ENCODE measurements at places on chromosomes 2 and 18.

GRCh38 chr2:20091305-20091991 is 40.0 kb upstream of the LAPTM4A start:
- DNase-seq: no peak

- no peak for DNase-seq
These were observed 118.7 kb upstream of the MSTN start for GRCh38 chr2:190181123-190181669.

DNA sequence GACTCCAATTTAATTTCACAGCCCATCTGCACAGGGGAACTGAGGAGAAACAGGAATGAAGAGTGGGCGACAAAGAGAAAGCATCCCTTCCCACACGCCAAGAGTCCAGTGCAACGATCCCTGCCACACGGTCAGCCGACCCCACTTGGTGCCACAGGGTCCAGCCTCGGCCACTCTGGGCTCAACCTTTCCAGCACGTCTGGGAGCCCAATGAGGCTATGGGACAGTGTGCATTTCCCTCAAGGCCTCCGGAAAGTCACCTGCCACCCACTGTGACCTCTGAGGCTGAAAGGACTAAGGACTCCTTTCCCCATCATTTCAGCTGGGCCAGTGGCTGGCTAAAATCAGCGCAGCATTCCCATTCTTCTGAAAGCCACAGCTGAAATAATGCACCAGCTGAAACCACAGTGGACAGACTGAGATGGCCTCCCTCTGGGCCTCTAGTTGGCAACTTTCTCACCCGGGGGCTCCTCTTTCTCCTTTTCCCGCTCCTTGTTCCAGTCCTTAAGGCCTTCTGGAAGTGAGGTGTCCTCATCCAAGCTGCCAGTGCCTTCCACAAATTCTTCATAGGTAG is 21.2 kb downstream of the TUBB6 start:
- DNase-seq: no peak

DNA sequence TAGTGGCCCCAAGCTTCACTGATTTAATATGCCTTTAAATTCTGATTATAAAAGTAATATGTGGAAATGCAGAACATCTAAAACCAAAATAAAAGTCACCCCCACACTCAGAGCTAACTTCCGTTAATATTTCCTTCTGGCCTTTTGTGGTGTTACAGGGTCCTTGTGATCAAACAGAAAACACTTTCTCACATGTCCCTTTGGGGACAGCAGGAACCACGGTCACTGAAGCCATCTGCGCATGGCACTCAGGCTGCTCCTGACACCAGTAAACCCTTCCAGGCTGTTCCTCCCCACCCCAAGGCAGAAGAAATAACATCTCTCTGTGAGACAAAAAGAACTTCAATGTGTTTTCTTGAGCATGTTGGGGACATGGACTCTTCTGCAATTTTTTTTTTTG is 25.1 kb upstream of the GPR17 start:
- DNase-seq: no peak

GRCh38 chr2:127626175-127626574 is 19.8 kb upstream of the GPR17 start:
- DNase-seq: no peak

GRCh38 chr2:16247326-16248122 is 307.2 kb downstream of the MYCN start:
- DNase-seq: no peak

GRCh38 chr18:41543815-41544214 is 411.2 kb upstream of the PIK3C3 start:
- no peak for DNase-seq

DNA sequence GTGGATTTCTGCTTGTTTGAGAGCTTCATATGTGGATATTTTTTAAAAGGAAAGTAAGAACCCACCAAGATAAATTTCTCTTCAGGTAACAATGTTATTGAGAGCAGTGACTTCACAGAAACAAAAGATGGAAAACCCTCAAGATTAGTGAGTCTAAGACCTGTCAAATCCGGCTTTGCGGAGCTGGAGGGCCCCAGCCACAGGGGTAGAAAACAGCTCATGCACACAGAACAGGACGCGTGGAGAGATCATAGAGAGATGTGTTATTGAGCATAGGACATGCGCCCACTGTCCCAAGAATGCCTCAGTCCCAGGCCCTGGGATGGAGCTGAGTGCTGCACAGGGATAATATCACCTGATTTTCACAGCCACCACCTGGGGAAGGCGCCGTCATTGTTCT is 21.3 kb downstream of the EDAR start:
- no peak for DNase-seq

DNA sequence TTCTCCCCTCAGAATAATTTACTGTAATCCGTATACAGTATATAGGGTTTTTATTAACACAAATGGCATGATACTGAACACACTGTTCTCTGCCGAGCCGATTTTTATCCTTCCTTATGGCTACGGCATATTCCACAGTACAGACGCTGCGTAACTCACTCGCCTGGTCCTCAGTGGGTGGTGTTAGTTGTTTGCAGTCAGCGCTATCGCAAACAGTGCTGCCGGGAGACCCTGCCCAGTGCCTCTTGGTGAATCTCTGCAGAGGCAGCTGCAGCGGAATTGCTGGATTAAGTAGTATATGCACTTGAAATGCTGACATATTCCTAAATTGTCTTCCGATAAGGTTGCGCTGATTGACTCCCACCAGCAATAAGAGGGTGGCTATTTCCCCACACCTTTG is 73.9 kb downstream of the MARCO start:
- DNase-seq: no peak

DNA sequence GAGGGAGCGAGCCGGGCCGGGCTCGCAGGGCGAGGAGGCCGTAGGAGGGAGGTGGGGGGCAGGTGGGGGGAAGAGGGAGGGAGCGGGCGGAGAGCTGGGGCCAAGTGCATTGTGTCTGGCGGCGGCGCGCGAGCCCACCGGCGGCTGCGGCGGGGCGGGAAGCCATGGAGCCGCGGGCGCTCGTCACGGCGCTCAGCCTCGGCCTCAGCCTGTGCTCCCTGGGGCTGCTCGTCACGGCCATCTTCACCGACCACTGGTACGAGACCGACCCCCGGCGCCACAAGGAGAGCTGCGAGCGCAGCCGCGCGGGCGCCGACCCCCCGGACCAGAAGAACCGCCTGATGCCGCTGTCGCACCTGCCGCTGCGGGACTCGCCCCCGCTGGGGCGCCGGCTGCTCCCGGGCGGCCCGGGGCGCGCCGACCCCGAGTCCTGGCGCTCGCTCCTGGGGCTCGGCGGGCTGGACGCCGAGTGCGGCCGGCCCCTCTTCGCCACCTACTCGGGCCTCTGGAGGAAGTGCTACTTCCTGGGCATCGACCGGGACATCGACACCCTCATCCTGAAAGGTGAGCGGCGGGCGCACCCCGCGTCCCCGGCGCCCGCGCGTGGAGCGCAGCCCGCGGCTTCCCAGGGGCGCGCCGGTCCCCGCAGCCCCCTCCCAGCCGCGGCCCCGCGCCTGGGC is at the start of gene TMEM178A:
TSS of gene TMEM178A (plus strand) at position 107 of the 680 bp plus-strand sequence. CDS start at position 165, 58 bp downstream.
- DNase-seq: no peak

GRCh38 chr2:113114996-113115395 is 12.4 kb upstream of the IL1RN start:
- DNase-seq: no peak

DNA sequence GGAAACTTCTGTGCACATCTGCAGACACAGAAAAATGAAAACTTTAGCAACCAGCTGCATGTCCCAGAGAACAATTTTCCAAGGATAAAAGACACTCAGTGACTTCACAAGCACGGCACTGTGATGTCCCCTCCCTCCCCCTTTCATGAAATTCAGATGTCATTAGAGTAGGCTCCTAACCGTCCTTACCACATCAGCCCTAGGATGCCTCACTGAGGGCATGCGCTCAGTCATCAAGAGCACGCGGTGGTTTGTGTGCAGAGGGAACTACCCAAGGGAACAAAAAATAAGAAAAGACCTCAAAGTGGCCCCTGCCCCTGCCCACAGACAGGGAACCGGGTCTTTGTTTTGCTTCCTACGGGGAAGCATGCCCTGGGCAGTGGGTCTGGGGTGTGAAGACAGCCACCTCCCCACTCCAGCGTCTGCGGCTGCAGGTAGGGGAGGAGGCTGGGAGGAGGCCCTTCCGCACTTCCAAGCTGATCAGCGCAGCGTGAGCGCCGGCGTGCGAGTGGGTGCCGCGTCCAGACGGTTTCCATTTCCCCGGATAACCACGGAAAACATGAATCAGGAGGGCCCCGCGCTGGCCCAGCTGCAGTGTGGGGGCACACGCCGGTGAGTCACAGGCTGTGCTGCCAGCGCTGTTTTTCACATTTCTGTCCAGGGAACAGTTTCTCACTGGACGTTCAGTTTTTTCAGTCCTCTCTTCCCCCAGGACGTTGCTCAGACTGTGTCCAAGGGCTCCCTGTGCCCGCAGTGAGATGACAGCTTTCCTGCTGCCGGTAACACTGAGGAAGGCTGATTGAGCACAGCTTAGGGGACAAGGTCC is 70.6 kb downstream of the COPS8 start:
- no peak for DNase-seq

- DNase-seq: no peak
These were observed 43.9 kb downstream of the MARCHF4 start for GRCh38 chr2:216328347-216328746.

- peak; percentile 6 for DNase-seq
These were observed 340.0 kb upstream of the MEX3C start for GRCh38 chr18:51537487-51537886.

DNA sequence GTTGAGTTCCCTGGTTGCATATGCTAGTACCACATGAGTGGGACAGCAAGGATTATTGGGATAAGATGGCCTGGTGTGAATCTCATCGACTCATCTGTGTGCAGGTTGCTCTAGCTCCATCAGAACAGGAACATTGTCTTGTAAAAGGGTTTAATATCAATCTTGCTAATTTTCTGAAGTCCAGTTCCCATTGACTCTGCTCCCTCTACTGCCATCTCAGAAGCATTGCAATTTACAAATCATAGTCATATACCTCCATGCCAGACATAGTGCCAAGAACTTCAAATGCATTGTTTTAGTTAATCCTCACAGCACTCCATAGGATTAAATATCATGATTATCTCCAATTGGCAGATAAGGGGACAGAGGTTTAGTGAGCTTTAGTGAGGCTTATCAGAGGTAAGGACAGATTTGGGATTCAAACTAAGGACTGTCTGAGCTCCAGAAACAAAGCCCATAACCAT is 4.8 kb upstream of the STAT4 start:
- no peak for DNase-seq

- no peak for DNase-seq
These were observed 195.8 kb downstream of the ZRANB3 start for GRCh38 chr2:135335256-135335655.

DNA sequence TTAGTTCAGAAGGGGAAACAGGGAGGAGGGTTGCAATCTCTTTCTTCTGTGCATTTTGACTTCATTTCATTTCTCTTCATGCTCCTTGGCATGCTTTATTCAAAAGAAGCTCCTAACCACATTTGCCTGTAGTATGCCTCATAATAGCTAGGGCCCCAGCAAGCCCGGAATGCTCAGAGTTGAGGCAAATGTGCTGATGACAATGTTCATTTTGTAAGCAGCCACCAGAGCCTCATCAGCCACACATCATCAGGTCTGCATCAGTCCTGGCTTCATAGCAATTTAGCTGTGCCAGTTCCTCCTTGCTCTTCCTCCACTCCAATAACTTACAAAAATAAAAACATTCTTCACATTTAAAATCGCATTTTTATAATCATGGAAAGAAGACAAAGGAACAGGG is 65.4 kb upstream of the MMADHC start:
- no peak for DNase-seq

DNA sequence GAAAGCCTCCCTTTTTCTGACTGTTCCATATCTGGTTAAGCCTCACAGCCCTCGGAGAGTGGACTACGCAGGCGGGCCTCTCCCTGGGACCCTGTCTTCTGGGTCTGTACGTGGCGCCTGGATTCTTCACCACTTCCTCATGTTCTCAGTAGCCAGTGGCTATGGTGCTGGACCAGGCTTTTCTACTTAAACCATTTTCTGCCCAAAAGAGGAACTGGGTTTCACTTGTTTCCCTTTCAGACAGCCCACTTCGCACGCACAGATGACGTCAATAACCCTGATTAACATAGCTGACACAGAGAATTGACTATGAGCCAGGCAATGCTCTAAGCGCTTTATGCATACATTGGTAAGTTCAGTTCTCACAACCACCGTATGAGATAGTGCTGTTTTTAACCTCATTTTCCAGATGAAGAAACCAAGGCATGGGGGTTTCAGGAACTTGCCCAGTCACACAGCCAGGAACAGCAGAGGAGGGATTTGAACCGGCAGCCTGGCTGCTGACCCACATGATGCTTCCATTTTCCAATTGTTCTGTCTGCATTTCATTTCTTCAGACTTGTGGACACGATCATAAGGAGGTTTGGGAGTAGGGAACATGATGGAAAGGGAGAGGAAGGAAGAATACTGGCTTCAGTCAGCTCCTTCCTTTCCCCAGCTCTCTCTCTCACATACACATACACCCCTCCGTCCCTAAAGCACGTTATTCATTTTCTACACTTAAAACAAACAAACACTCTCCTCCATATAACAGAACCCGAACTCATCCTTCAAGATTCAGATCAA is 41.7 kb downstream of the MYOM1 start:
- peak; percentile 54 for DNase-seq

GRCh38 chr2:9539531-9539930 is 16.1 kb downstream of the ADAM17 start:
- no peak for DNase-seq

GRCh38 chr2:128593879-128594650 is 275.4 kb upstream of the HS6ST1 start:
- DNase-seq: no peak

DNA sequence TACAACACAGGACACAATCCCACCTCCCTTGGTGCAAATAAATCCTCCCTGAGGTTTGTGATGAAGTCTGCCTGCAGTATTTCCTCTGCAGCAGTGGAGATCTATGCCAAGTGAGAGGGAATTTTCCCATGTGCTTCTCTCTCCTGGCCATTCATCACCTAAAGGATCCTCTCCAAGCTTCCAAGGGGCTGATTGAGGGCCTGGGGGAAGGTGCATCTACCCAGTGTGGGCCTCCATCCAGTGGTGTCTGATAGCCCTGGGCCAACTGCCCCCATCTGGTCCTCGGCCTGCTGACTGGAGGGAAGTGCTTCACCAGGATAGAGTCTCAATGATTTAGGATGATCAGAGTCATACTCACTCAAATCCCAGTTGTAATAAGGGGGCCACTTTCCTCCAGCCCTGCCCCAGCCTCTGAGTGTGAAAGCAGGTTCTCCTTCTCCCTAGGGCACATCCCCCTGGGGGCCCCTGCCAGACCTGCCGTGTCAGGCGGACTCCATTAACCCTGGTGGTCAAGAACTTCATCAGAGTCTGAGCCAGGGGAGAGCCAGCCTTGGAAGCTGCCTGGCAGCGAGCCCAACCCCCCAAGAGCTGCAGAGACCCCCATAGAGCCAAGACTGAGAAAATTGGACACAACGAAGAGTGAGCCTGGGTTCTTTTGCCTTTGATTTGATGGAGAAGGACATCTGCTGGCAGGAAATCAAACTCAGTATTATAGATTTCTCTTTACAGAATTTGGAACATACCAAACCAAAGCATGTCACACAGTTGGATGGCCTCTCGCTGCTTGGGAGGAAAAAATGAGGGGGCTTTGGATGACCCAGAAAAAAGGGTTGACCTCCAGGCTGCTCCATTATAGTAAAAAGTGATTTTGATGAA is 509.6 kb downstream of the CMPK2 start:
- no peak for DNase-seq

GRCh38 chr18:51666763-51667191 is 469.3 kb upstream of the MEX3C start:
- DNase-seq: peak; percentile 65
